ENCODE measurements at places on chromosomes 5 and 9.

GRCh38 chr5:178777520-178777919, 47.1 kb upstream of the ZNF354A start:
- DNase-seq: no peak

DNA sequence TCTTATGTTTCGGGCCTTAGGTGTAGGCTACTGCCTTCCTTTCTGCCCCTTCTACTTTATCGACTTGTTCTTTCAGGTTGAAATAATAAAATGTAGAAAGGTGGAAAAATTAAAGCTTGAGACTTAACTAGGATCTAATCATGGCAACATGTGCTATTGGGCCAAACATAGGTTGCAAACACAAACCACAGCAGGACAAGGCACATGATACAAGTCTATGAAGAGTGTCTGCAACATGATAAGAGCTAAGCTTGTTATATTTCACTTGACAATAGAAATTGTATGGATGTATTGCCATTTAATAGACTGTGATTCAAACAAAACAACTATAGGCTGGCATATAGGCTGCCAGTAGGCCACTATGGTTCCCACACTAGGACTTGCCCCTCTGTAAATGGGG, 1.7 kb upstream of the ERAP2 start:
- no peak for DNase-seq

- DNase-seq: no peak
Observed at GRCh38 chr5:134148986-134149539, 27.7 kb downstream of the SKP1 start.

- DNase-seq: no peak
Observed at GRCh38 chr5:112776301-112776856, 38.7 kb downstream of the APC start.

DNA sequence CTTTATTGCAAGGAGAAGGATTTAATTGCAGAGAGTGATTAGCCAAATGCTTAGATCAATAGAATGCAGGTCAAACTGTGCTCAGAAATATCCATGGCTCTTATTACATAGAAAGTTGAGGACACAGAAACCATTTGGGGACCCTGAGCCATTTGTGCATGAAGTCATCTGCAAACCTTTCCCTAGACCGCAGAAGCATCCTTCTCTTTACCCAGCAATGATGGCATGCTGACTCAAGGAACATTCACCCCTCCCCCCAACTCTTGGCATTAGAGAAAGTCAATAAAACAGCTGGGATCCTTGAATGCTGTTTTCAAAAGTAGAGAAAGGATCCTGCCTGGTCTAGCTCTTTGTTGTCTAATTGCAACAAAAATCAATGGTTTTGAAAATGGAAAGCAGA, 73.5 kb downstream of the PPP2R2B start:
- DNase-seq: no peak

GRCh38 chr9:91676046-91676445, 252.4 kb upstream of the NFIL3 start:
- no peak for DNase-seq

- DNase-seq: no peak
Observed at GRCh38 chr5:113177225-113177624, 200.6 kb downstream of the DCP2 start.

DNA sequence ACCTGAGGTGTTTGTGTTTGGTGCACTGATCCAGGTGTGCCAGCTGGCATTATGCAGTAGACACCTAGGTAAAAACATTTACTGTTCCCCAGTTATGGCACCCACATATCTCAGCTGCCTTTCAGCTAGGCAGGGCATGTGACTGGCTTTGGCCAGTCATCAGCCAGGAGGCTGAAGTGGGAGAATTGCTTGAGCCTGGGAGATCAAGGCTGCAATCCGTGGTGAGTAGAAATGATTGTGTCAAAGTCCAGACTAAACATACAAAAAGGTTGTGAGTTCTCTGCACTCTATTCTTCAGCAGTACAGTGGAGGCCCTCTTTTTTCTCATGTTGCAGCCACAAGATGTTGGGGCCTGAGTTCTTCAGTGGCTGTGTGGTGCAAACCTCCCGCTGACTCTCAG, 3.2 kb upstream of the FBLL1 start:
- DNase-seq: no peak

DNA sequence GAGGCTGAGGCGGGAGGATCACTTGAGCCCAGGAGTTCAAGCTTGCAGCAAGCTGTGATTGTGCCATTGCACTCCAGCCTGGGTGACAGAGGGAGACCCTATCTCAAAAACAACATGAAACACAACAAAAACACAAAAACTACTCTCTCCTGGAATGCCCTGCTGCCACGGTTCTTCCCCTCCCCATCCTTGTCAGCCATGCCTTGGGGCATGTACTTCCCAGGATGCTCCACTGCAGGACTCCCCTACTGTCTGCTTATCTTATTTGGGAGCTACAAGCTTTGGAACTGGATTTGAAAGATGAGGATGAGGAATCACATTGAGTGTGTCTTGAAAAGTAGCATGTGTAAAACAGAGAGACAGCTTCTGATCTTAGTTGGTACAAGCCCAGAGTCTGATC, 40.1 kb upstream of the KIAA1958 start:
- DNase-seq: no peak

DNA sequence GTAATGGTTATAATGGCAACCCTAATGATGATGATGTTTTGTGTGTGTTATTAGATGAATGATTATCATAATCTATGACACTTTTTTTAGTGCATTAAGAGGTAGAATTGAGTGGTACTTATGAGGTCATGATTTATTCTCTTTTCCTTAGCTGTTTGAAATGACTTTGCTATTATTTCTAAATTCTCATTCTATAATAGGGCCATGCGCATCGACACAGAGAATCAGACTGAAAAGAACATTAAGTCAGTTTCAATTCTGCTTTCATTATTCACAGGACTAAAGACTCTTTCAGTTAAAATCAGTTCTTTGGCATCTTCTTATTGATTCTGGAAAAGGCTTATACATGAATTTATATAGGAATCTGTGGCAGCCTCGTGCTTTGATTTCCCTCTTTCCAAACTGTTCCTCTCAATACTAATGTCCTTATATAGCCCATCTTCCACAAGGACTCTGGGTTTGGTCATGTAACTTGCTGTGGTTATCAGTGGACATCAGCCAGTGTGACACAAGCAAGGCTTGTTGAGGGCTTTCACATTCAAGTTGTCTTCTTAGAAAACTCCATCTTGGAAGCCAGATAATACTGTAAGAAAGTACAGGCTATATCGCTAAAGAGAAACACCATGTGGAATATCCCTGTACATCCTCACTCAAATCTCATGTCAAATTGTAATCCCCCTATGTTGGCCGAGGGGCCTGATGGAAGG, 140.3 kb upstream of the CHD1 start:
- DNase-seq: no peak

DNA sequence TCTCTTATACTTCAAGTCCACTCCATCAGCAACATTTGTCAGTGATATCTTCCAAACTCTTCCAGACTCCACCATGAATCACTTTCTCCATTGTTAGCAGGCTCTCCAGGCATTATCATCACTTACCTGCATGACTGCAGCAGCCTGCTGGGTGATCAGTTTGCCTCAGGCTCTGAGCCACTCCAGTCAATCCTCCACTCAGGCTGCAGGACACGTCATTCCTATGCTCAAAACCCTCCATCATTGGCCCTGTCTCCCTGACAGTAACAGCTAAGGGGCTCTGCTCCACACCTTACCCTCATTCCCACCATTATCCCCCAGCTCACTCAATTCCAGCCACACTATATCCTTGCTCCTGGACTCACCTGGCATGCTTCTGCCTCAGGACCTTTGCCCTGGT, 10.7 kb downstream of the DIRAS2 start:
- DNase-seq: no peak

DNA sequence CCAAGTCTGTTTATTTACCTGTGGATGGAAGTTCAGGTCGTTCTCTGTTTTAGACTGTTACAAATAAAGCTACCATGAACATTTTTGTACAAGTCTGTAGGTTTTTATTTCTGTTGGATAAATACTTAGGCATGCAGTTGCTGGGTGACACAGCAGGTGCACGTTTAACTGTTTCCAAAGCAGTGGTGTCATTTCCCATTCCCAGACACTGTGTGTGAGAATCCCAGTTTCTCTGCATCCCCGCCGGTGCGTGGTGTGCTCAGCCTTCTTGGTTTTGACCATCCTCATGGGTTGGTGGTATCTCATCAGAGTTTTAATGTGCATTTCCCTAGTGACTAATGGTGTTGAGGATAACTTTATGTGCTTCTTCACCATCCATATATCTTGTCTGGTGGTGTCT, 27.2 kb downstream of the AHRR start:
- DNase-seq: no peak

DNA sequence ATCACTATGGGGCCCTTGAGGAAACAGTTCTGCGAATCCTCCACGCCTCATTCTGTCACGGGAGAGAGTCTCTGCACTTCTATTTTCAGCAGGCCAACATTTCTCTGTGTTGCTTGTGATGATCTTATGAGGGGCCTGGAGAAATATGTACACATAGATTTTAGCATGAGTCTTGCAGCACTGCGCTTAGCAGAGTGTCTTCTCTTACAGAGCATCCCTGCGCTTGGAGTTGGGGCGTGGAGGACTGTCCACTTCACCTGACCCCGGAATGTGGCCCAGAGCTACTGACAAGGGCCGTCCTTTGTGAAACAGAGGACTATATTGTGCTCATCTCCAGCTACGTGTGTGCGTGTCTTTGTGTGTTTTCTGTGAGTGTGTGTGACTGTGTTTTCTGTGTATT, 428.2 kb upstream of the IRX4 start:
- DNase-seq: no peak

DNA sequence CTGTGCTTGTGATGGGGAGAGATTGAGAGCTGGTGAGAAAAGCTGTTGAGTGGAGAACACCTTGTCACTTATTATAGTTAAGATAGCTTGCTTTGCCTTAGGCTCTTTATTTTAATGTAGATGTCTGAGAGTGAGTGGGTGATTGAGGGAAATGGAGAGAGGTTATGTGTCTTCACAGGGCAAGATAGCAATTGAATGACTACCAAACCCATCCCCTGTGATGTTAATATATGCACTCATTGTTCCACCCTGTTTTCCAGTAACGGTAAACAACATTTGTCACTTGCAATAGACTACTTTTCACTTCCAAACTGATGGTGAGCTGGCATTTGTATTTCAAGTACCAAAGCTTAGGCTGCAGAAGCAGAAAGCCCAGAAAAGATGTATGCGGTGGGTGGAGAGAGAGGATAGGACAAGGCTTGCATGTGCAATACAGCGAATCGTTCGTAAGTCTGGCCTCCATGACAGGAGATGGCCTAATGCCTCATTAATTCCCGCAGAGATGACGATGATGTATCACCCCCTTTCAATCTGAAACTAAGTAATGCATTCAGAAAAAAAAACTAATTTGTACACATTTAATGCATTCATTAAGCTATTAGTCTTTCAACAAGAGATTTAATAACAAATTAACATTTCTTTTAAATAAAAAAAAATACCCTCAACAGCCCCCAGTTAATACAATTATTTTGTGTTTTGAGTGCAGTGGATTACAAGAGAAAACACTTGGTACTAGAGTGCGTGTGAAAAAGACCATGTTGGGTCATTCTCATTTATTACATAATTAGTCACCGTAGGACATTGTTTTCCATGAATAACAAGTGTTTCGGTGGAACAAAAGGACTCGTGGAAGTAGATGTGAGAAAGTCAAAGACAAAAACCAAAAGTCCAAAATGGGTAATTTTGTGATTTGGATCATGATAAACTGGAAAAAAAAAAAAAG, 699.0 kb downstream of the BRINP1 start:
- no peak for DNase-seq
